ENCODE measurements at places on chromosomes 1 and 21.

DNA sequence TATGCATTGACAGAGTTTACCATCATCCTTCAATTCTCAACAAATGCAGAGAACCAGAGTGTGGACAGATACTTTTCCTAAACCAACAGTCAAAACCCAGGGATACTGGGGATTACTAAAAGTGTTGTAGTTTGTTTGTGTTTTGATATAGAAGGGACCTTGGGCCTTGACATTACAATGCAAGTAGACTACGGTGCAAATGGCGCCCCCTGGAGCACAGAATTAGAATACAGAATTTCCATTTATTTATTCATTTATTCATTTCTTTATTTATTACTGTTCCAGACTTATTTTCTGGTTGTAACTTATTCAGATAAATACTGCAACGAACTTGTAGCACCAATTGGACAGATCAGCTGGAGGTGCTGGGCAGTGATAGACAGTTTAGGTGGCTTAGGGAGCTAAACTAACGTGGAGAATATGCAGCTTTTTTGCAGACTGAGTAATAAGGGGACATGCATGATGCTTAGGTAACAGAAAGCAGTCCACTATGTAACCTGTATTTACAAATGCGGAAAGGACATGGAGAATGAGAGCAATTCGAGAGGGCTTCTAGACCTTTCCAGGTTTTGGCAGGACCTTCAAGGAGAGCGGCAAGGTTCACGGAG is 42.6 kb downstream of the KIRREL1 start:
- DNase-seq, result no peak

GRCh38 chr1:37599940-37600339 is 4.2 kb upstream of the GNL2 start:
- no peak for DNase-seq

DNA sequence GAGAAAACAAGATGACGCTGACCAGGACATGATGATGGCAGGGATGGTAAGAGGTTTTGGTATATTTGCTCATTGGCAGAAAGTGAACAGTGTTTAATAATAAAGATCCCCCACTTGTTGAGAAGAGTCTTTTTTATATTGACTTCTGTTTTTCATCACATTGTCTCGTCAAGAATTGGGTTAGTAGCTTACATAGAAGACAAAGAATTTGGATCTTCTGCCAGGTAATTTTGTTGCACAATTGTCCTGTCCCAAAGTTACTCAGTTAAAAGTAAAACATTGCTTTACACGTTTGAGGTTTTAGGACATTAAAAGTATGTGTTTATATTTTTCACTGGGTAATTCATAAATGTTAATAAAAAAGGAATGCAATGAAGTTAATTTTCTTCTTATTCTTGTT is 48.3 kb upstream of the LAMC2 start:
- no peak for DNase-seq

DNA sequence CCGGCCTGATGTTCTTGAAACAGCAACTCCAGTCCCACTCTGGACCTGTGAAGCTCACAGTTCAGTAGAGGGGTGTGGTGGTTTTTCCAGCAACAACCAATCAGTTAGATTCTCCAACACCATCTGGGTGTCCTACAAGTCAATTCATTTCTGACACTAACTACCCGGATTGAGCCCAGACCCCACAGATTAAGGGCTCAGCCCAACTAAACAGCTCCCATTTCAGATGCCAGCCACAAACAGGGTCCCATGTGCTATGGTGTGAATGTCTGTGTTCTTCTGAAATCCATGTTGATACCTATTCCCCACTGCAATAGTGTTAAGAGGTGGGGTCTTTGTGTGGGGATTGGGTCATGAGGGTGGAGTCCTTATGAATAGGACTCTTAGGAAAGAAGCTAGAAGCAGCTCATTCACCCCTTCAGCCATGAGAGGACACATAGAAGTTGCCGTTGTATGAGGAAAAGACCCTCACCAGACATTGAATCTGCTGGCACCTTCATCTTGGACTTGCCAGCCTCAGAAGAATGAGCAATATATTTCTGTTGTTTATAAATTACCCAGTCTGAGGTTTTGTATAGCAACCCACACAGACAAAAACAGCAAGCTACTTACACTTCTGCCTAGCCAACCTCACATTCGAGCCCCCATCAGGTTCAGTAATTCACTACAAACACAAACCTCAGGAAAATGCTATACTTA is 53.6 kb downstream of the IRF2BP2 start:
- no peak for DNase-seq

DNA sequence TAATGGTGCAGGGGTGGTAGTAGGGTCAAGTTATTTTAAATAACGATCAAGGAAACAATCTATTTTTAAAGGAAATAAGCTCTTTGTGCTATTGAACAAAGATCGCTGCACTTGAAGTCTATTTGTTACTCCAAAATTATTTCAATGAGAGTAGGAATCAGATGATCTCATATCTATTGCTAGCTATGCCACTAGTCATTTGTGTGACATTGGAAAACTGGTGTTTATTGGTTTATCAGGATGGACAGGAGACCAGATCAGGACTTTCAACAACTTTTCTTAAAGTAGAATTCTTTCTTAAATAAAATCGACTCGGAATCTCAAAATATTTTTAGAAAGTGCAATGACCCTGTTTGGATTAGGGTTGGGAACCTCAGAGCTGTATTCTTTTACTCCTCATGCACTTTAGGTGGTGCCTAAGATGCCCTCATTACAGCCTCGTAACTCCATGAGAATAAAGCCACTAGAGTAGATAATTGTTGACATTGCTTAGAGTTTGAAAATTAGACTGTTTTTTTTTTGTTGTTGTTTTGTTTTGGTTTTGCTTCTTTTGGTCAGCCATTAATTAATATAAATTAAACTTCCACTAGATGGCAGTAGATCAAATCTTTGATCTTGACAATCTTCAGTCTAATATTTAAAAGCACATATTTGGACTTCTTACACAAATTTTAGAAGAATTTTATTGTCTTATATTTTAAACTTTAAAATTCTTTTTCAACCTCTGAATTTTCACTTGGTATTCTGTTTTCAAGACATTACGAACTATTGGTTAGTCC is 352.4 kb downstream of the USP25 start:
- no peak for DNase-seq

DNA sequence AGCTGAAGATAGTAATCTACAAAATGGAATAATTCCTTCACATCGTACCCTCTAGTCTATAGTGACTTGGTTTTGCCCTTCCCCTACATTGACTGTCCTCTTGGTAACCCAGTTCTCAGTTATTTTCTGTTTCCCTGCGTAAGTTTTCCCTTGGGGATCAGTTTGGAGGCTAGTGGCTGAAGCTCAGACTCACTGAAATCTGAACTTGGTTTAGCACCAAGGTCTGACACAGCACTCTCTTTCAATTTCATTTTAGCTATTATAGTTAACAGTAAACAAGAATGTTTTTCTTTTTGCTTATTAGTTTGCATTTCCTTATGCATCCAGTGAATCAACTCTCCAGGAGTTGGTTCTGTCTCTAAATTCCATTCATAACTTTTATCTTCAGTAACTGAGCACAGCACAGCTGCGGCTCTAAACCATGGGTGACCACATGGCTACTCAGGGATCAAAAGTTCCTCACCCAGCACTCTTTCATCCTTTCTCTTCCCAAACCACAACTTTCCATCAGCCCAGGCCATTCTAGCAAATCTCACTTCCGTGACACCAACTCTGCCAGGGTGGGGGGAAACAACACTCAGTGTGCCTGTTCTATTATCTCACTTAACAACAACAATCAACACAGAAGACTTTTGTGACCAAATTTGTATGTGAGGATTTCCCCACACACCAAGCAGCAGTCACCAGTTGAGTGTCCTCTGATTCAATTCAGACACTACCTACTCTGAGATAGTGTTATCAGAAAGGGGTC is 17.6 kb upstream of the IFI6 start:
- DNase-seq, result no peak
